ENCODE measurements at places on chromosomes 4 and X.

- DNase-seq: peak; percentile 22
Observed at GRCh38 chr4:128060121-128060698, 902 bp upstream of the LARP1B start.

DNA sequence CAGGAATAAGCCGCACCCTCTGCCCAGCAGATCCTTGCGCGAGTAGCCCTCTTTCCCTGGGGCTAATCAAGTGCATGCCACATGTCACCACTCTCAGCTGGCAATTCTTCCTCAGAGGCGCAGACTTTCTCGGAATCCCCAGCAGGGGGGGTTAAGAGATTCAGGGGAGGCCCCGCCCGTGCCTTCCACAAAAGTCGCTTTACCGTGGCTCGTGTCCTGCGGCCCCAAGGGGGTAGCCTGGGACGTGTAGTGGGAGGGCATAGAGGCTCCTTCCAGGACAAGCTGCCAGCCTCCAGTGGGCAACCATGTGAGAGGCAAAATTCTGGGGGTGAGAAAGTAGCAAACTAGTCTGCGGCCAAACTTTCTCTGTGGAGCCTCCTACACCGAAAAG is 652 bp downstream of the SRPX start:
- peak; percentile 23 for DNase-seq

DNA sequence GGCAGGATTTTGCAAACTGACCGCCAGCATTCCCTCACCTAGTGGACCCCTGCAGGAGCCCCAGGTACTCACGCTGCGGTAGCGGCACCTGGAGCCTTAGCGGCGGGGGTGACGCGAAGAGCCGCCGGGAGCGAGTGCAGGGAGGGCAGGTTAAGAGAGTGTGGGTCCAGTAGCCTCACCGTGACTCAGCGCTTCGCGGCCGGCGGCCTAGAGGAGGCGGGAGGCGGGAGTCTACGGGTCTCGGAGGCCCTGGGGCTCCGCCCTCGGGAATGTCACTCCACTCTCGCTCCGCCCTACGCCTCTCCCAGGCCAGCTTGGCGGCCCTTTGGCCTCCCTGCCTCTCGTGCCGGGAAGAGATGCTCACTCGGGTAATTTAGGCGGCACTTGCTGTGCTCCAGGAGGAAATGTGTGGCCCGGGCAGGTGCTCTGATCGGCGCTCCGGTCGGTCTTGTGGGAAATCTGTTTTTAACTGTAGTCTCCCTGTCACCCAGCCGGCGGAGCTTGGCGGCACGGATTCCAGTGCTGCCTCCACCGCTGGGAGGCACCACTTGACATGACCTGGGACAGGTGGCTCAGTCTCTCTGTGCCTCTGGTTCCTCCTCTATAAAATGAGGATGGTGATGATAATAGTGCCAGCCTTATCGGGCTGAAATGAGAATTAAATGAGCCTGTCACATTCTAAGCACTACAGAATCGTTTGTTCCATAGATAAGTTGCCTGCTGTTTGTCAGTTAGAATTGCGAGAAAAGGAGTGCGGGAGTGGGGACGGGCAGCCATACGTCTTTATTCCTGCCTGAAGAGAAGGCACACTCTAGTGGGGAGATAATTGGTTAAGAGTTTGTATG is at the start of gene PIR:
TSS of gene PIR (minus strand) at position 216 of the 845 bp plus-strand sequence. CDS start 2,076 bp downstream, outside the sequence.
- peak; percentile 81 for DNase-seq

- no peak for DNase-seq
Observed at GRCh38 chr4:82104578-82104977, 269.2 kb downstream of the HNRNPD start.

DNA sequence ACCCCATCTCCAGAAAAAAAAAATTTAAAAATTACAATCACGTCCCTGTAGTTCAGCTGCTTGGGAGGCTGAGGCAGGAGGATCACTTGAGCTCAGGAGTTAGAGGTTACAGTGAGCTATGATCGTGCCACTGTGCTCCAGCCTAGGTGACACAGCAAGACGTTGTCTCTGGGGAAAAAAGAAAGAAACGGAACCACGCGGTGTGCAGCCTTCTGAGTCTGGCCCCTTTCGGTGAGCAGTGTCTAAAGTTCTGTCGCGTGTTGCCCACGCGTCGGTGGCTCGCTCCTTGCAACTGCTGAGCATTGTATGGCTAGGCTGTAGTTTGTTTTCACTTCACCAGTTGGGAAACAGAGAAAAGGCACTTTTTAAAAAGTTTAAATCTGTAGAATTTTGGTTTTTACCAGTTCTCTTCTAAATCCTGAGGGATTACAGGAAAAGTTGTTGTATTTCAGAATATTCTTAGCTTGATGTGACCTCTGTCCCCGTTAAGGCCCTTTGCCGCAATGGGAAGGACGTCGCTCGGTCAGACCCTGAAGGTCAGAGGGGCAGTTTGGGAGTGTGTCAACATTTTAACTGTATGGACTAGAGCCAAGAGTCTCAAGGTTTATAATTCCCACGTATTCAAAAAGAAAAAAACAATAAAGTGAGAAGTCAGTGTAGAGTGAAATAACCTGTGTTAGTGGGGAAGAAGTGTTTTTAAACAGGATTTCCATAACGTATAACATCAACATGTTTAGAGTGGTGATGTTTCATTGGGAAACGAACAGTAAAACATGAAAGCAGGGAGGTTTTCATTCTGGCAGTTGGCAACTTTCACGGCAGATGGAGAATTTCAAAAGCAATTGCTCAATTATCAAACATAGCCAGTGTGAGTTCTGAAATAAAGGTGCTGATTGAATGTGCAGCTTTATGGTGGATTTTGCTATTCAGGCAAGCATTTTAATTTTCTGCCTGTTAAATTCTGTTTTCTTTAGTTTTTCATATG is 45.8 kb upstream of the MSANTD1 start:
- DNase-seq: no peak

- DNase-seq: no peak
Observed at GRCh38 chrX:72687396-72687795, 26.7 kb downstream of the PHKA1 start.

DNA sequence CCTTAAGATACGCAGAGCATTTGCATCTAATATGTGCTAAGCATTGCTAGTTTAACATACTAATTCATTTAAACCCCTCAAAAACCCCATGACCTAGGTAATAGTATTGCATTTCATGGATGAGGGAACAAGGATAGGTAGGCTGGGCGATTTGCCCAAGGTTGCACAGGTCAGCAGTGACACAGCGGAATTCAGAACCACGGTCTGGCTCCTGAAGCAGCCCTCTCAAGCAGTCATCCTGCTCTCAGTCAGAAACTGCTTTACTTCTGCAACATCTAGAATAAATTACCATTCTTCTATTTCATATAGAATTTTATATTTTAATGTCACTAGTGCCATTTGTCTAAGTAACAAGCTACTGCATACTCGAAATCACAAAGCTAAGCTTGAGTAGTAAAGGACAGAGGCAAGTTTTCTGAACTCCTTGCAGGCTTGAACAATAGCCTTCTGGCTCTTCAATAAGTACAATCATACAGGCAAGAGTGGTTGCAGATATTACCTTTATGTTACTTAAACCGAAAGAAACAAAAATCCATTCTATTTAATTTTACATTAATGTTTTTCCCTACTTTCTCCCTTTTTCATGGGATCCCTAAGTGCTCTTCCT is 555 bp upstream of the SPP1 start:
- no peak for DNase-seq

Data from NCI-H1105 treated with DMSO at 0.1 percent for 48 hours (cell line).